ENCODE measurements at places on chromosomes 3 and 15. TPM values are rescaled to one million over a fixed set of nuclear protein-coding genes. Genes with fewer than 3 reads are reported as not detected.

DNA sequence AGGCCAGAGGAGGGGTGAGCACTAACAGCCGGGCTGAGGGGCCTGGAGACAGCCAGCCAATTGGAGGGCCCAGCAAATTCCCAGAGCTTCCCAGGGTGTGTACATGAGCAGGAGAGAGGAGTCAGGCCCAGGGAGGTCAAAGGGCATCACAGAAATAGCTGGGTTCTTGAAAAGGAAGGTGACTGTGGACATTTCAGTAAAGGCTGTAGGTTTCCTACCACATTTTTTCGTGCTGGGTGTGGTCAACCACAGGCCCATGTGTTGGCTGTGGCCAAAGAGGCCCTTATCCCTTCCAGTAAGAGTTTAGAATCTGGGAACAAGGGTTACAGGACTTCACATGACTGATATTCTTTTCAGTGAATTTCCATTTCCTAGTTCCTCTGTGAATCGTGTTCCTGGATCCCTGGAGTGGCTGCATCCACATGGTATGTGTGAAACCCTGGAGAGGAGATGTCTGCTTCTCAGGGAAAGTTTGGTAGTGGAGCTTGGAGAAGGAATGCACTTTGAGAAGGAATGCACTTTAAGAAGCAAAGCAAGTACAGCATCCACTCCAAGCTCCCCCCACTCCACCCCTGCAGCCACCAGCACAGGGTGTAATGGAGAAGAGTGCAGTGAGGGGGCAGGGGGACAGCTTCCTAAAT lies 73.2 kb upstream of the HEG1 start:
- DNase-seq, result no peak
- 0 out of 3 replicates have a peak, but pooled peaks cover 3% of the 10 kb centered on the region for H3K27me3 ChIP-seq
- no peaks in the 10 kb centered on the region for H3K36me3 ChIP-seq
- H3K4me1 ChIP-seq, result peaks cover 5% of the 10 kb centered on the region
- no peak overlapping the region for H3K27ac ChIP-seq
- no peak overlapping the region for H3K4me3 ChIP-seq

DNA sequence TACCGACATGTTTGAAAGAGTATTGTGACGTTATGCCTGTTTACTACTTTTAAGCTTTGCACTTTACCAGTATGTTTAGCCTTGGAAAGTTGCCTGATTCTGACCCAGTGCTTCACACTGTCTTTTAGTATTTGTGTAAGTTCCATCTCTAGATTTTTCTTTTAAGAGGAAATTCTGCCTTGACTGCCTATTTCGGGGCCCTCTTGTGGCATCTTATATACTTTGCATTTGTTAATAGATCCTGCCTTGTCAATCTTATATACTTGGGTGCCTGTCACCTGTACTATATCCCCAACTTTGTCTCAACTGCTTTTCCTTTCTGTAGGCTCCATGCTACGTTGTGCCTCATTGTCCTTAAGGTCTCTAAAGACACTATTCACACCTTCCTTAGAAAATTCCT lies 244.6 kb downstream of the STXBP5L start:
- H3K36me3 ChIP-seq, result no peaks in the 10 kb centered on the region
- H3K4me1 ChIP-seq, result no peaks in the 10 kb centered on the region
- no peaks in the 10 kb centered on the region for H3K27me3 ChIP-seq
- H3K27ac ChIP-seq, result no peak overlapping the region
- H3K4me3 ChIP-seq, result no peak overlapping the region

GRCh38 chr3:184300378-184300720 lies 1.3 kb downstream of the PSMD2 start:
- peak overlapping the region; percentile 74 for H3K27ac ChIP-seq
- no peak for DNase-seq
- peaks cover 7% of the 10 kb centered on the region for H3K4me1 ChIP-seq
- peak overlapping the region; percentile 84 for H3K4me3 ChIP-seq
- H3K27me3 ChIP-seq, result no peaks in the 10 kb centered on the region

KNG1 gene
- 0.09 TPM for total RNA-seq

- H3K36me3 ChIP-seq, result no peaks in the 10 kb centered on the region
- no peak overlapping the region for H3K27ac ChIP-seq
- no peak overlapping the region for H3K4me3 ChIP-seq
- H3K27me3 ChIP-seq, result no peaks in the 10 kb centered on the region
- no peak for DNase-seq
Measured at GRCh38 chr3:180646187-180646790, 33.0 kb downstream of the CCDC39 start.

NR1I2 gene
- total RNA-seq, result 0.18 TPM

DNA sequence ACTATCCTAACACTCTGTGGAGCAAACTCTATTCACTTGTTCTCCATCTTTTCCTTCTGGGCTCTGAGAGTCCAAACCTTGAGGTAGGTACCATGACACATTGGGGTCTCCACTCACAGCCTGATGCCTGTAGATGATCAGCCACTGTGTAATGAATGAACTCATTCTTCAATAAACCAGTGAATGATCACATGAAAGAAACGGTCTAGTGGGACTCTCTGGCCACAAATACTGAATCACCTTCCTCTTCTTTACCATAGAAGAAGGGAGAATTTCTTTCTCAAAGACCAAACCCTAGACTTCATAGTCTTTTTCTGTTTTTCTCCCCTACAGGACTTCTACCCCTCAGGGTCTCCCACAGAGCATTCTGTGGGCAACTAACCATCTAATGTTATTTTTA lies 20.5 kb upstream of the ABHD2 start:
- no peaks in the 10 kb centered on the region for H3K27me3 ChIP-seq
- no peaks in the 10 kb centered on the region for H3K36me3 ChIP-seq
- H3K4me3 ChIP-seq, result no peak overlapping the region
- peak overlapping the region; percentile 55 for H3K27ac ChIP-seq
- no peak for DNase-seq

CHD2 gene
- 57.8 TPM for total RNA-seq

GRCh38 chr3:125585595-125586223 lies 9.6 kb downstream of the OSBPL11 start:
- H3K27ac ChIP-seq, result no peak overlapping the region
- H3K4me3 ChIP-seq, result no peak overlapping the region
- H3K4me1 ChIP-seq, result no peaks in the 10 kb centered on the region

DNA sequence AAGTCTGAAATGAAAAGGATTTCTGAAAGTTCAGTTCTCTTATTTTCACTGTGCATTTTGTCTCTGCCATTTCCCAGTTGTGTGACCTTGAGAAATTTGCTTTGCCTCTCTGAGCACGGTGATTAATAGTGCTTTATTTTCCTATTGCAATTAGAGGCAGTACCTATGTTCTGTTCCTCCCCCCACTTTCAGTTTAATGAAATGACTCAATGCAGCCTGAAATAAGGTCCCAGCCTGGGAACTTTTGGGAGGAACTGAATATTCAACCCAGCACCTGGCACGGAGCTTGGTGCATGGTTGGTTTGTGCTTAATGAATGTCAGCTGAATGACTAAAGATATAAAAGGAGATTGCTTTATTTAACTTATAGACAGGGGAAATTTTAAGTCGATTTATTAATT lies 352.6 kb downstream of the PDCD6IP start:
- no peak for DNase-seq
- no peak overlapping the region for H3K4me3 ChIP-seq
- no peaks in the 10 kb centered on the region for H3K27me3 ChIP-seq
- H3K36me3 ChIP-seq, result no peaks in the 10 kb centered on the region
- H3K27ac ChIP-seq, result no peak overlapping the region
- H3K4me1 ChIP-seq, result no peaks in the 10 kb centered on the region

DNA sequence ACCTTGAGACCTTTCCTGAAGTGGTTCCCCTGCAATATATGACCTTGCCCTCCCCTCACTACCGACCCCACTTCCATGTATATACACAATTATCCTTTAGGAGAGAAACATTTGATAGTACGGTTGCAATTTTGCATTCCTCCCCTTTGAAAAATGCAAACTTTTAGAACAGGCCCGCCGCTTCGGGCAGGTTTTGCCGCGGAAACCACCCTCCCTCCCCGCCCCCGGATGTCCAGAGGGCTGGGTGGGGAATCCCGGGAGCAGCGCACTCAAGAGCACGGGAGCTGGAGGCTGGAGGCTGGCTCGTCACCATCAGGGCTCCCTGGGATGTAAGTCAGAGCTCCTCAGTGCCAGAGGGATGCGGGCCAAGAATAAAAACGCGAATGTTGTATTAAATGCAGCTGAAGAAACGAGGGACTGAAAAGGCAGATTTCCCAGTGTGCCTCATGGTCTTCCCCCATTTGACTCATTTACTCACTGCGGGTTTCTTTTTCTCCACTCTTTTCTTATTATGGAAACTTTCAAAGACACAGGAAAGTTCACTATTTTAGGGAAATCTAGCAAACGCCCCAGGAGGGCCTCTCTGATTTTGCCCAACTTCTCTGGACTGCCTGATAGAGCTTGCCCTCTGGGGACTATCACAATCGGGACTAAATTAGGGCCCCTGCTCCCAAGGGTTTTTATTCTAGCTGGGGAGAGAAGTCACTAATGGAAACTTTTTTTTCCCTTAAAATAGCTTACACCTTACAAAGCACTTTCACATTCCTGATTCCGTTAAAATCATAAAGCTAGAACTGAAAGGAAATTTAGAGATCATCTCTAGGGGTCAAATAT lies 2.9 kb upstream of the USP3 start:
- no peak overlapping the region for H3K4me3 ChIP-seq
- DNase-seq, result no peak
- H3K27me3 ChIP-seq, result no peaks in the 10 kb centered on the region
- H3K36me3 ChIP-seq, result peaks cover 2% of the 10 kb centered on the region

GRCh38 chr15:91780387-91780786 lies 73.1 kb upstream of the SLCO3A1 start:
- no peak overlapping the region for H3K4me3 ChIP-seq
- H3K27me3 ChIP-seq, result no peaks in the 10 kb centered on the region
- H3K27ac ChIP-seq, result no peak overlapping the region
- H3K36me3 ChIP-seq, result no peaks in the 10 kb centered on the region
- no peak for DNase-seq

SLC7A14 gene
- total RNA-seq, result not detected

DNA sequence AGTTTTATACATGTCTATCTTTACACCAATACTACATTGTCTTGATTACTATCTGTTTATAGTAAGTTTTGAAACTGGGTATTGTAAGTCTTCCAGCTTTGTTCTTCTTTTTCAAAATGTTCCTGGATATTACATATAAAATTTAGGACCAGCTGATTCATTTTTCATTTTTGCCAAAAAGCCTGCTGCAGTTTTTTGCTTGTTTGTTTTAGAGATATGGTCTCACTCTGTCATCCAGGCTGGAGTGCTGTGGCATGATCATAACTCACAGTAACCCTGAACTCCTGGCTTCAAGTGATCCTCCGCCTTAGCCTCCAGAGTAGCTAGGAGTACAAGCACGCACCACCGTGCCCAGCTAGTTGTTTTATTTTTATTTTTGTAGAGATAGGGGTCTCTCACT lies 20.4 kb upstream of the AP4E1 start:
- no peak overlapping the region for H3K4me3 ChIP-seq
- DNase-seq, result no peak
- no peaks in the 10 kb centered on the region for H3K36me3 ChIP-seq
- H3K27ac ChIP-seq, result no peak overlapping the region
- no peaks in the 10 kb centered on the region for H3K27me3 ChIP-seq
- H3K4me1 ChIP-seq, result no peaks in the 10 kb centered on the region

DNA sequence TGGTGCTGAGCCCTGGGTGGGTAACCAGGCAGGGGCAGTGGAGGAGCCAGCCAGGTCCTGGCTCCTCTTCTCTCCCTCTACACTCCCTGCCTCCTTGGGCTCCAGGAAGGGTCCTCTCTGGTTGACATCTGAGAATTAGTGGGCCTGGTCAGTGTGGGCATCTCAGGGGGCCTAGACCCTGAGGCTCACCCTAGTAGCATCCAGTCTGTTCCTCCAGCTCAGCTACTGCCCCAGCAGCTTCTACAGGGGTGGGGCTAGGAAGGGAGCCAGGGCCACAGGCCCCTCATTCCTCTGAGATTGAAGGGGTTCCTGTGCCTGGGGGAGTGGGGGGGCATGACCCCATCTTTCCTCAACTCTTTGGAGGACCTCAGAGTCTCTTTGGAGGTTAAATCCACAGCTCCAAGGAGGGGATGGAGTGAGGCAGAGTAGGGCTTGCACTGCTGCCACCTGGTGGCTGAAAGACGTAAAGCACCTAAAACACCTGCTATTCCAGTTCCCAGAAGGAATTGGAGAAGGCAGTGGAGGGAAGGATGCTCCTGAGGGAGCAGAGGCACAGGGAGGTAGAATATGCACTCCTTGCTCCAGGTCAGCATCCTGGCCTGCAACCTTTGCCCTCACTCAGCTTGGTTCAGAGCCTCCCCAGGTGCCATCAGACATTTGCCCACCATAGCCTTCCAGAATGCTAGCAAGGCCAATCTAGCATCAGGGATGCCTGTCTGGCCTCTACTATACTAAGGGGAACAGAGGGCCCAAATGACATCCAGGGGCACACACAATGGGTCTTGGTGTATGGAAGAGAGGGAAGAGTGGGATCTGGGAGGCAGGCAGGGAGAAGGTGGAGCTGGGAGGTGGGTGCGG lies 25.1 kb downstream of the C3orf18 start:
- no peak overlapping the region for H3K27ac ChIP-seq
- peak; percentile 69 for DNase-seq
- no peaks in the 10 kb centered on the region for H3K27me3 ChIP-seq
- H3K36me3 ChIP-seq, result no peaks in the 10 kb centered on the region
- H3K4me1 ChIP-seq, result peaks cover 43% of the 10 kb centered on the region

DNA sequence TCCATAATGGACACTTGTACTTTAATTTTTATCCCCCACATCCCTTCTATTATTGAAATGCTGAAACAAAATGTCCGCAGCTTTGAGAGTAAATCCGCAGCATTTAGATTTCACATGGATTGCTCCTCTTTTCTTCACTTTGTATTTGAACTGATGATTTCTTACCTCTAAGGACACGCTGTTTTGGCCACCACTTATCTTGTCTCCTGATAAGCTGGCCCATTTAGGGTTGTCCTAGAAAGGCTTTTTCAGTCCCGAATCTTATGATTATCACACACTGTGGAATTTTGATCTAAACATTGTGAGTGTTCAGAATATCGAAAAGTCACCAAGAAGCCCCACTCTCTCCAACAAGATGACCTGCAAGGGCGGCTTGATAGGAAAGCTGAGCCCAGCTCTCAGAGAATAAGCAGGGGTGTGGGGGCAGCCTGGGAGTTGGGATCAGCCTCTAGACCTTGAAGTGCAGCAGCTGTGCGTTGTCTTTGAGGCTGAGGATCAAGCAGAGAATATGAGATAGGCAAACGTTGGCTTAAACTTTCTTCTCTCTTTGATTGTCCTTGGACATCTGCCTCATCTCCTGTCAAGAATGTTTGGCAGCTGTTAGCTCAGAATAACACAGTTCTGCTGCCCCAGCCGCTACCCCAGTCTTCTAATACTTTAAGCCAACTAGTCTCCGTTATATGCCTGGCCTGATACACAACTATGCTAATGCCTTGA lies 399.7 kb upstream of the NR2F2 start:
- no peaks in the 10 kb centered on the region for H3K36me3 ChIP-seq
- DNase-seq, result peak; percentile 64
- peak overlapping the region; percentile 81 for H3K27ac ChIP-seq
- H3K27me3 ChIP-seq, result no peaks in the 10 kb centered on the region
- H3K4me1 ChIP-seq, result no peaks in the 10 kb centered on the region

WDR93 gene
- total RNA-seq, result not detected

Measured in K562 (cell line).